NCI-H1930 (cell line): ENCODE measurements at places on chromosomes 11 and 22.

DNA sequence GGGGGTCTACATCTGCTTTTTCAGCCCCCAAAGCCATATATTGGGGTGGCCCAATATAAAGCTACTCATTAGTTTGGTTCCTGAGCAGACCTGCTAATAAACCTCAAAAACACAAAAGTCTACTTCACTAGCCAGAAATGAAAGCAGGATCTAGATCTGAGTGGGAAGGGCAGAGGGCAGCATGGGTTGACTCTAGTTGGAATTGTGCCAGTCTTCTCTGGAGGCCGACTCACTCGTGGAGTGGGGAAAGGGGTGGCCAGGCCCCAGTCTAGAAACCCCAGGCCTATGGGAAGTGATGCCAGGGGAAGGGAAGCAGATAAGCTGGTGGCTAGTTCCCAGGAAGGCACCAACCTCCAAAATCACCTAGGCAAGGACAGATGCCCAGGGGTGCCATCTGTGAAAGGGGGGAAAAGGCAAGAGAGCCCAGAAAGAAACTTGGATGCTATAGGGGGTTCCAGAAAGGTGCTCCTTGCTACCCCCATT, 5.3 kb downstream of the PATZ1 start:
- no peak for DNase-seq

- no peak for DNase-seq
These were observed 17.0 kb upstream of the CTTN start for GRCh38 chr11:70381350-70381749.

- DNase-seq = no peak
These were observed 19.1 kb downstream of the OR8D1 start for GRCh38 chr11:124294687-124295086.

DNA sequence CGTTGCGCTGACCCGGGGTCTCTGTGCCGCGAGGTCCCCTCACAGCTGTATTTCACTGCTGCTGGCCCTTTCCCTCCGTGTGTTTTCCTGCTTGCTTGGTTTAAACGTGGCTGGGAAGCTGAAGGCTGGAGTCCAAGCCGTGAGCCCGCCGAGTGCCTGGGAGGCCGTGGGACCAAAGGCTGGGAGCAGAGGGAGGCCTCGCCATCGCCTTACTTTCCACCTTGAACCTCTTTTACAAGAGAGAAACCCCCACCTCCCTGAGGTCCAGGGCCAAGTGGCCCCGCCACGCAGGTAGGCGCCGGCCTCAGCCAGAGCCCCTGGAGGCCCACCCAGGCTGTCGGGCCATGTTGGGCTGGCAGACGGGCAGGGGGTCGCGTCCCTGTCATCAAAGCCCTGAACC, 411.6 kb downstream of the TBC1D22A start:
- no peak for DNase-seq

DNA sequence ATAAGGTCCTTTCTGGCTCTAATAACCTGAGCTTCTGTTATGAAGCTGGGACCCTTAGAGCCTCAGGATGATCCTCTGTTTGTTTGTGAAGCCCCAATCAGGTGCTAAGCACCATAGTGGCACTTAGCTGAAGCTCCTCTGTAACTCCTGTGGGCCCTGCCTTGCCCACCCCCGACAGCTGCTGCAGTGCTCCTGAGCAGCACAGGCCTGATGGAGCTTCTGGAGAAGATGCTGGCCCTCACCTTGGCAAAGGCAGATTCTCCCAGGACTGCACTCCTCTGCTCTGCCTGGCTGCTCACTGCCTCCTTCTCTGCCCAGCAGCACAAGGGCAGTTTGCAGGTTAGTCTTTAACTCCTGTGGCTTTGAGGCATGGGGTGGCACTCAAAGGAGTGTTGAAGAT, 19.0 kb upstream of the CCDC134 start:
- no peak for DNase-seq

- DNase-seq = no peak
These were observed 474.4 kb downstream of the BRD1 start for GRCh38 chr22:49353235-49353634.

GRCh38 chr11:110371084-110371483, 58.7 kb upstream of the FDX1 start:
- no peak for DNase-seq

DNA sequence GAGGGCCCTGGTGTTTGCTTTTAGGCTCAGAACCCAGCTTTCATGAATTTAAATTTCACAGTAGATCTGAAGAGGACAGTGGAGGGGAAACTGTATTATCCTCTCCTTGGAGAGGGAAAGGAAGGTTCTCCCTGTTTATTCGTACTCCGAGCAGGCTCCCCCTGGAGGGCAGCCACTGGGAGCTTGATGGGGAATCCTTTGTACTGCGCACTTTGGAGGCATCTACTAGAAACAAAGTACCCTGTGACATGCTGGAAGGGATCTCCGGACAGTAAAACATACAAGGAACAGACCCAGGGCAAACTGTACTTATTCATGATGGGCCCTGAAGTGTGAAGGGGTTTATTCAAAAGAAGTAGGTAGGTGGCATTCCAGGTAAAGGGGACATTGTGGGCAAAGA, 27.2 kb downstream of the NAV2 start:
- no peak for DNase-seq

GRCh38 chr11:104165014-104165413, 1.1 kb upstream of the PDGFD start:
- DNase-seq = no peak

GRCh38 chr11:1307163-1307870, 2.1 kb downstream of the TOLLIP start:
- no peak for DNase-seq

- no peak for DNase-seq
These were observed 70.6 kb downstream of the STK33 start for GRCh38 chr11:8523396-8523795.

DNA sequence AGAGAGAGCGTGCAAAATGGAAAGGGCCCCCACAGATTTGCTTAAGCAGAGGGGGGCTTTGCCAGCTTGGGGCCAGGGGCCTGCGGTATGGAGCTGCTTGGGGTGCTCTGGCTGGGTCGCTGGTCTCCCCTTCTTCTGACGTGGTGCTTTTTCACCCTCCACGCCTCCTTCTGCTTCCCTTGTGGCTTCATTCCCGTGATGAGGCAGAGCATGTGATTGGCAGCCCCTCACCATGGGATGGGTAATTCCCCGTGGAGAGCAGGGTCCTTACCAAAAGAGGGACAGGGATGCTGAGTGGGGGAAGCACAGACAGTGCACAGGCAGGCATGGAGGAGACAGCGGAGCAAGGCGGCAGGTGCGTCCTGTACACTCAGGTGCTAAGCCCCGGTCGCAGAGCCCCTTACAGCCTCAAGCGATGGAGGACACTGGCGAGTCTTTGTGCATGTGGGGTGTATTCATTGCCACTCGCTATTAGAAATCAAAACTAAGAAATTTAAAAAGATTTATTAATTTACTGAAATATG, 19.9 kb upstream of the GRAMD4 start:
- no peak for DNase-seq

- DNase-seq = no peak
These were observed 666 bp downstream of the MSANTD4 start for GRCh38 chr11:106021181-106021966.

GRCh38 chr11:110526323-110526722, 96.6 kb downstream of the FDX1 start:
- DNase-seq = no peak

DNA sequence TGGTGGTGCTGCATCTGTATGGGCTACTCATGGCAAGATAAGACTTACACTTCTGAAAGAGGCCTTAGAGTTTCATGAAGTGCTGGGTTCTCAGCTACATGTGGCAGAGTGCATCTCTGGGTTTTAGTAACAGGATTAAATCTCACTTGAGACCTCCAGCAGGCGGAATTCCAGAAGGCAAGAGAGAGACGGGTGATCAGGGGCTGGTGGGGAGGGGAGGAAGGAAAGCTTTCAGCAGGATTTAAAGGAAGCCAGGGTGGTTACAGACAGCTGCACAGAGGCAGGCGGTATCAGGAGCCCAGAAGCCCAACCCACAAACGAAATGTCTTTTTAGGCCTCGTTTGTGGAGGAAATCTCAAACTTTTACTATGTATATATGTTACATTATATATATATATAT, 56.2 kb upstream of the CD82 start:
- DNase-seq = no peak

- DNase-seq = no peak
These were observed 765 bp downstream of the BCO2 start for GRCh38 chr11:112176077-112176476.

- no peak for DNase-seq
These were observed 710 bp upstream of the DGCR2 start for GRCh38 chr22:19122752-19123492.

GRCh38 chr11:129825380-129825779, 9.7 kb downstream of the TMEM45B start:
- DNase-seq = no peak

GRCh38 chr22:32309585-32310251, 47.9 kb upstream of the RFPL3 start:
- no peak for DNase-seq

GRCh38 chr11:120153221-120153620, 15.3 kb upstream of the TRIM29 start:
- DNase-seq = no peak

DNA sequence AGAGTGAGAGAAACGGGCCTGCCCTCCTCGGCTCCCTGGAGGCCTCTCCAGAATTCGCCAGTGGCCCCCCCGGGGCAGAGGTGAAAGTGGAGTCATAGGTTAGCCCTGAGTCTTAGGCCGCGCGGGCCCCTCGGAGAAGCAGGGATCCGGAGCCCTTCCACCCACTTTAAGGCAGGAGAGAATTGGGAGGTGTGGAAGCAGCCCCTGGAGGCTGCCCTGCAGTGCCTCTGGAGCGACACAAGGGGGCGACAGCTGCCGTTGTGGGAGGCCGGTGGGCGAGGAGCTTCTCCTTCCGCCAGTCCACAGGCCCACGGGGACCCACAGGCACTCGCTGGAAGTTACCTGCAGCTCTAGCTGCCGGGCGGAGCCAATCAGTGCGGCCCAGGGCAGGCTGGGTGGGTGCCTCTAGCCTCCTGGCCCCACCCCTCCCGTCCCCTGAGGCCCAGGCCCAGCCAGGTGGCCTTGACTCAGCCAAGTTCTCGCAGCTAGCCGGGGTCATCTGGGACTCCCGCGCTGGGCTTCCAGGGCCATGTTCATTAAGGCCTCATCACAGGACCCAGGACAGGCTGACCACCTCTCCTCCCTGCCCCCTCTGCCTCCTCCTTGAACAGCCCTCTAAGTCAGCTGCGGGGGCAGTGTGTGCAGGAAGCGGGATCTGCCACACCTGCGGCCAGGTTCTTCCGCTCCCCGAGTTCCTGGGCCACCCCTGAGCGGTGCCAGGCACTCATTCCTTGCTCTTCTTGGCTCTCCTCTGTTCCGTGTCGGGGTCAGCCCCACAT, 5.0 kb downstream of the DGKZ start:
- DNase-seq = no peak

DNA sequence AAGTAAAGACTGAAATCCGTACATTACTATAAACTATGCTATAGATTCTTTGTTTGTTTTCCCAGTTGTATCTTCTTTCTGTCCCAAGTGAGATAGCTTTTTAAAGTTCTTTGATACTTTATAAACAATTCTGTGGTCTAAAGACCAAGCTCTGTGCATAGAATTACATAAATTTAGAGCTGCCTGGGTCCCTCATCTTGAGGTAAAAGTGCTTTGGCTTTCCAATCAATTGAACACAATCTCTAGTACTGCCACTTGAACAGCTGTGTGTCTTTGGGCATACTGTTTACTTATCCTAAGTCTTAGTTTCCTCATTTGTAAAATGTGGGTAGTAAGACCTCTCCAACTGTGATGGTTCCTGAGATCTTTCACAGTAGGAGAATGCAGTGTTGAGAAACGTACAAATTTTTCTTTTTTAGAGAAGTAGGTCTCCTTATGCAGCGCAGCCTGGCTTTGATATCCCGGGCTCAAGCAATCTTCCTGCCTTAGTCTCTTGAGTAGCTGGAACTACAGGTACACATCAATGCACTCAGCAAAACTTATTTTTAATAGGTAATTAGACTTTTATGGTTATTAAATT, 2.5 kb upstream of the EED start:
- no peak for DNase-seq

GRCh38 chr11:68684385-68685356, at the start of gene GAL:
GAL (plus strand) TSS chr11:68684544; CDS start chr11:68684924, 380 bp downstream.
- no peak for DNase-seq

GRCh38 chr11:1077033-1077416, 2.4 kb downstream of the MUC2 start:
- no peak for DNase-seq

DNA sequence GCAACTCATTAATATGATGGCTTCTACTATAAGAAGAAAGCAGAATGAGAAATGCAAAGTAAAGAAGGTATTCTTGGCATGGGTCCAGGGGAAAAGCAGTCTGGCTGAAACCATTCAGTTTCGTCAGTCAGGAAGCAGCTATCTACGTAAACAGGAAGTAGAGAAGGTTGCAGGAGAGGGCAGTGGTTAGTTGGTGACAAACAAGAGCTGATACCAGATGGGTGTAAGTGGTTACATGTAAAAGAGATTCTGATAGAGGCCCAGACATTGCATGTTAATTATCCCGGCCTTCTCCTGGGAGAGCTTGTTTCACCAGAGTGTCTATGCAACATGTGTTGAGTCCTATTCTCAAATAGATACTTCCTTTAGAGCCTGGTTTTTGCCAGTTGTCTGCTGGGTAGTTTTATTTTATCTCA, 58.4 kb upstream of the PSMA1 start:
- DNase-seq = no peak
